ENCODE measurements at places on chromosomes 12 and 14.
A peak's percentile ranks its signal among the peaks of the same experiment; 100 is the strongest.

DNA sequence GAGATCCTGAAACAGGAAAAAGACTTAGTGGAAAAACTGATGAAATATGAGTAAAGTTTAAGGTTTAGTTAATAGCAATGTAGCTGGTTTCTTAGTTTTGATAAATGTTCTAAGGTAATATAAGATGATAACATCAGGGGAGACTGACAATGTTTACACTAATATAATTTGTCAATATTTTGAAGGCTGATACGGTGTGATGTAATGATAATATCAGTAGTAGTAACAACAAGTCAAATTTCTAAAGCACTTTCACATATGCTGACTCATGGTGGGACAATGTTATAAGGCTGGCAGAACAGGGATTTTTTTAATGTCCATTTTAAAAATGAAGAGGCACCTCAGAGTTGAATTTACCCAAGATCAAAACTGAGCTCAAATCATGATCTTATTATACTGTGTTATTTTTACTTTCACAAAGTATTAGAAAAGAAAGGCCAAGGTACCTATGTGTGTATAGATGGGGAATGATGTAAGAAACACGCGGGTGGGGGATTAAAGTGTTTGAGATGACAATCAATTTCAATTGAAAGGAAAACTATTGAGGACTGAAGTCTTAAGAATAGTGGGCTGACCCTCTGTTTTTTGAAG is 2.4 kb upstream of the FLRT2 start:
- no peak for DNase-seq

GRCh38 chr14:23009483-23009938 is 432 bp downstream of the C14orf93 start:
- DNase-seq, result no peak

DNA sequence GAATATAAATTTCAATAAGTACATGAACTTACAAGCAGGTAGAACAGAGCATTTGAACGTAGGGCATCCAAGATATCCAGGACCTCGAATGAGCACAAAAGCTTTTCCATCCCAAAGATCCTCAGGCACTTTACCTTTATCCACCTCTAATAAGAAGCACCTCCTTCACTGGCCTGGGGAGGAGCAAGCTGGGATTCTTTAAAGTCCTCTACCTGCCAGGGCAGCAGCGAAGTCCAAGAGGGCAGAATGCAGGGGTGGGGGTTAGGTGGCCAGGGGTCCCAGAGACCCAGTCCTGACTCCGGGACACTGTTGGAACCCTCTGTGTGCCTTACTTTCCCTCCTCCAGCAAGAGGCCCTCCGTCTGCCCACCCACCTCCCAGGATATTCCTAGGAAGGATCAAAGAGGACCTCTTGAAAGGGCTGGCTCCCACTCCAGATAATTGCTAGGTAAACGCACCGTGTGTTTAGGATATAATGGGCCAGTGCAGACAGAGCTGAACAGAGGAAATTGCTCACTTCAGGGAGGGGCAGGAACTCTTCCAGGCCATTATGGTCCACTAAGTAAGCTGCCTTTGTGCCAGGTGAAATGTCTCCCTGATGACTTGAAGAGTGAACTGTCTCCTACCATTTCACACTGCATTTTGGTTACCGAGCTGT is 68.1 kb downstream of the TTC9 start:
- no peak for DNase-seq

DNA sequence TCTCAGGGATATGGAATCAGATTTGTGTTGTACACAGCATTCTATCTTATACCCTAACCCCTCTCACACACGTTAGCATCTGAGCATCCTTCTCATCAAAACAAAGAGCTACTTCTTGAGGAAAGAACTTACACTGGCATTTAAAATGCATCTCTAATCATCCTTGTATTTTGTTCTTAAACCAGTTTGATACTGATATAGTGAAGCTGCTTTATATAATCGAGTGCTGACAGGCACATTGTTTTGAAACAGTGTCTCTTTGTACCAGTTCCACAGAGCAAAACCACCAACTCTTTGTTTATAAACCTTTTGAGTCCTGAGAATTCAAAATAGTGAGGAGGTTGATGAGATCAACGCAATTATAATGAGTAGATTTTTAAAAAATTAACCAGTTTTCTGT is 8.8 kb downstream of the GPR33 start:
- no peak for DNase-seq

GRCh38 chr12:47361389-47362021 is 281.7 kb upstream of the AMIGO2 start:
- DNase-seq, result peak; percentile 60

- no peak for DNase-seq
Measured at GRCh38 chr14:92997343-92998061, 74.6 kb downstream of the CHGA start.

DNA sequence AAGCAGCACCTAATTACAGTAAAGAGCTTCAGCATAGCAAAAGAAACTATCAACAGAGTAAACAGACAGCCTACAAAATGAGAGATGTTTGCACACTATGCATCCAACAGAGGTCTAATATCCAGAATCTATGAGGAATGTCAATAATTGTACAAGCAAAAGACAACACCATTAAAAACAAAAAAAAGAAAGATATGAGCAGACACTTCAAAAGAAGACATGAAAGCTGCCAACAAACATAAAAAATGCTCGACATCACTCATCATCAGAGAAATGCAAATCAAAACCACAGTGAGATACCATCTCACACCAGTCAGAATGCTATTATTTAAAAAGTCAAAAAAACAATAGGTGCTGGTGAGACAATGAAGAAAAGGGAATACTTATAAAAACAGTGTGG is 273.1 kb downstream of the TMTC2 start:
- no peak for DNase-seq

All from CD4-positive, alpha-beta T cell treated with Interleukin-4 for 4 hours (primary cell).